ENCODE measurements at places on chromosomes 3 and 15.

GRCh38 chr3:32062950-32063582 lies 43.4 kb upstream of the GPD1L start:
- no peak for DNase-seq

DNA sequence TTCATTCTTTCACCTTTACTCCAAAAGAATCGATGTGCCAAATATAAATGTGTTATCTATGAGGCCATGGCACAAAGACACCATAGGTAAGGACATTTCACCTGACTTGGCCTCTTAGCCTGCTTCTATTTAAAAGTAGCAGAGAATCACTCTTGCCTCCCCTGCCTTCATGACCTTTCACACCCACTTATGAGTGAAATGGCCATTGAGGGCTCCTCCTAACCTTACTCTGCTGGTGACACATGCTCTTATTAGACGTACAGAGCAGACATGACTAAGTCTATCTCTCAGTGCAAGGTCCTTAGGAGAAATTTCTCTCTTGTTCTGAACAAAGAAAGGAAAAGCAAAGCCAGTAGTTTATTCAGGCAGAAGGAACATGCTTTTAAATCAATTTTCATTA lies 150.7 kb downstream of the LRTM1 start:
- DNase-seq: no peak

GRCh38 chr3:115085197-115085865 lies 61.8 kb downstream of the ZBTB20 start:
- DNase-seq: no peak

- no peak for DNase-seq
Observed at GRCh38 chr3:19063936-19064335, 84.4 kb upstream of the KCNH8 start.

DNA sequence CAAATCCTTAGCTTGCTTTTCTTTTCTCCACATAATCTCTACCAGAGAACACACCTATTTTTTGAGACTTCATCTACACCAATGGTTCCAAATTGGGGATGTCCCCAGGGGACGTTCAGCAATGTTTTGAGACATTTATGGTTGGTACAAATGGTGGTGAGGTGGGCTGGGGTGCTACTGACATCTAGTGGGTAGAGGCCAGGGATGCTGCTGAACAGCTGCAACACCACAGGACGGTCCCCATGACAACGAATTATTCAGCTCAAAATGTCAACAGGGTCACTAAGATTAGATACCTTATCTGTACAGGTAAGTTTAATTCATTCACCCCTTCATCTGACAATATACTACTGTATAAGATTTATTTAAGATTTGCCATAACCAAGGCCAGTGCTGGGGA lies 14.4 kb downstream of the GK5 start:
- DNase-seq: no peak
